ENCODE measurements at places on chromosomes 6 and 20. TPM values are rescaled to one million over a fixed set of nuclear protein-coding genes. Genes with fewer than 3 reads are reported as not detected.
A peak's percentile ranks its signal among the peaks of the same experiment; 100 is the strongest.

DNA sequence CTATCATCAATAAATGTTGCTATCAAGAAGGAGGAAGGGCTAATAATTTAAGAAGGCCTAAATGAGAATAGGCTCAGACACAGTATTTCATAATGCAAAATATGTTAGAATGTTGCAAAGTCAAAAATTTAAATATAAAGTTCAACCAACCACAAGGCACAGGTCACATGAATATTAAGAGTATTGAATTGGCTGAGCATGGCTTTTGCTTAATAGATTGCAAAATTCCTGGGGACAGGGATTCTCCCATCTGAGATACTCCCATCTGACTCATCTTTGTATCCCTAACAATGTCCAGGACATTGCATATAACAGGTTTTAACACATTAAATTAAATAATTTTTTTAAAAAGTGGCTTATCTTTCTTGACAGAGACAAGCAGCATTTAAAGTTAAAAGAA, 32.9 kb upstream of the UTRN start:
- H3K4me1 ChIP-seq: peaks cover 3% of the 10 kb centered on the region
- DNase-seq: no peak
- H3K4me3 ChIP-seq: no peak overlapping the region
- H3K36me3 ChIP-seq: no peaks in the 10 kb centered on the region
- H3K27me3 ChIP-seq: no peaks in the 10 kb centered on the region

GRCh38 chr20:38951611-38952010, 10.5 kb upstream of the DHX35 start:
- no peak overlapping the region for H3K4me3 ChIP-seq
- DNase-seq: no peak
- no peaks in the 10 kb centered on the region for H3K36me3 ChIP-seq

GRCh38 chr6:128238225-128238624, 282.2 kb downstream of the PTPRK start:
- no peak overlapping the region for H3K27ac ChIP-seq
- H3K36me3 ChIP-seq: no peaks in the 10 kb centered on the region
- no peaks in the 10 kb centered on the region for H3K4me1 ChIP-seq
- H3K27me3 ChIP-seq: no peaks in the 10 kb centered on the region
- no peak for DNase-seq

DNA sequence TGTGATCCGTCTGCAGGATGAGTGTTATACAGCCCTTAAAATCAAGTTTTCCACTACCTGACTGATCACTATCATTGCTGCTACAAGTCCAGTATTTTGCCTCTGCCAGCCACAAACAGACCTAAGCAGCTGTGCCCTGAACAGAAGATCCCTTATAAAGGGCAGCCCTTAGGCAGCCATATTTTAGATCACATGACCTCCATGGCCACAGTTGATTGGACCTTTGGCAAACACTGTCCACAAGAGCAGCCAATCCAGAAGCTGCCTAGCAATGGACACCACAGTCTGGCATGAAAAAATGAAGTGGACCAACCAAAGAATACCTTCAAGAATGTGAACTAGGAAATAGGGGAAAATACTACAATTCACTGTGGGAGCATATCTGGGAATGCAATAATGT, 50.8 kb downstream of the MC3R start:
- DNase-seq: no peak
- no peaks in the 10 kb centered on the region for H3K4me1 ChIP-seq
- no peak overlapping the region for H3K4me3 ChIP-seq
- H3K27me3 ChIP-seq: no peaks in the 10 kb centered on the region

DNA sequence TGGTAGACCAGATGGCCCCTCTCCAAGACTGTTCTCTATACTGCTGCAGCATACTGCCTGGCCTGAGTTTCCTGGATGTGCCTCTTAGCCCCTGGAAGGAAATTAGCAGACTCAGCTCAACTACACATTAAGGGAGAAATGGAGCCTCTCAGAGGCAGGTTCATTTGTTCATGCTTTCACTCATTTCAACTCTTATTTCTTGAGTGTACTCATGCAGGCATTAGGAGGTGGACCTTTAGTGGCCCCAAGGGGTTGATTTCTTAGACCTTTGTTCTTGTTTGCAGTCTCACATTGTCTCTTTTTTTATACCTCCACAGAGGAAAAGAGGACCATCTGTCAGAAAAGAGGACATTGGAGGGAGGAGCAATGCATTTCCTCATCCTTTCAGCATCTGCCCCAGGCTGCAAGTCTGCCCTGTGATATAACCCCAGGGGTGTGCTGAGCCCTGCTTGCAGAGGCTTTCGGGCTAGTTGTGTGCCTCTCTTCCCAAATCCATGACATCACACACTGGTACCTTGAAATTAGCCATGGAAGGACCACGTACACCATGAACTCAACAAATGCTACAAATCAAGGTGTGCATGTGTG, 456.2 kb downstream of the CD83 start:
- H3K36me3 ChIP-seq: no peaks in the 10 kb centered on the region
- no peak overlapping the region for H3K4me3 ChIP-seq
- DNase-seq: no peak
- H3K4me1 ChIP-seq: no peaks in the 10 kb centered on the region
- H3K27me3 ChIP-seq: no peaks in the 10 kb centered on the region

DNA sequence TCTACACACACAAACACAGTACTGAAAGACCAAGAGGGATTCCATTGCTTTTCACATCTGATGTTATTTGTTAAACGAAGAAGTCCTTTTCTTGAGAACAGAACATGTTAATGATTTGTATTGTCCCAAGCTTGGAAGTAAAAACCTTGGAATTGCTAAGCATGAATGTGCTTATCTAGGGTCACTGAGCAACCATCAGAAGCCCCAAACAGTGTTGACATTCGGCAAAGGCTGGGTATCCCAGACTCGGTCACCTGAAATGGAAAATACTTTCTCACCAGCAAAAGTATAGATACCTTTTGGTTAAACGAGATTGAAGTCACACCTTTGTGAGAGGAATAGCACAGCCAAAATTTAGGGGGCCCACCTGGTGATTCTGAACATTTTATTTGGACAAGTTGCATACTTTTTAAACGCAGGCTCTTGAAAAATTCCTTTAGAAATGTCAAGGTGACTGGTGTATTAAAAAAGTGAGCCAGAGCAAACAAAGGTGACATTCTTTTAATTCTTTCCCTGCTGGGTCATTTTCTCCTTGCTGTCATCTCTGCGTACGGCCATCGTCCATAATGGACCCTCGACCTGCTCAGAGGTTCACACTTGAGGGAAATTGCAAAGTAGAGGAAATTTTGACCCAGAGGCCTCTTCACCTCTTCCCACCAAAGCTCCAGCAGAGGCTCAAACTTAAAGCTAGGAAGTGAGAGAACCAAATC, 95.8 kb upstream of the FOXA2 start:
- DNase-seq: no peak
- no peaks in the 10 kb centered on the region for H3K4me1 ChIP-seq
- no peak overlapping the region for H3K27ac ChIP-seq
- H3K36me3 ChIP-seq: no peaks in the 10 kb centered on the region

- H3K36me3 ChIP-seq: peaks cover 10% of the 10 kb centered on the region
- DNase-seq: no peak
- no peak overlapping the region for H3K27ac ChIP-seq
- no peak overlapping the region for H3K4me3 ChIP-seq
- H3K27me3 ChIP-seq: no peaks in the 10 kb centered on the region
These were observed 4.0 kb downstream of the VARS1 start for GRCh38 chr6:31791324-31792089.

- no peak for DNase-seq
- H3K27ac ChIP-seq: no peak overlapping the region
- H3K36me3 ChIP-seq: no peaks in the 10 kb centered on the region
- no peaks in the 10 kb centered on the region for H3K4me1 ChIP-seq
- H3K27me3 ChIP-seq: no peaks in the 10 kb centered on the region
These were observed 421.1 kb downstream of the BCKDHB start for GRCh38 chr6:80527552-80528052.

DNA sequence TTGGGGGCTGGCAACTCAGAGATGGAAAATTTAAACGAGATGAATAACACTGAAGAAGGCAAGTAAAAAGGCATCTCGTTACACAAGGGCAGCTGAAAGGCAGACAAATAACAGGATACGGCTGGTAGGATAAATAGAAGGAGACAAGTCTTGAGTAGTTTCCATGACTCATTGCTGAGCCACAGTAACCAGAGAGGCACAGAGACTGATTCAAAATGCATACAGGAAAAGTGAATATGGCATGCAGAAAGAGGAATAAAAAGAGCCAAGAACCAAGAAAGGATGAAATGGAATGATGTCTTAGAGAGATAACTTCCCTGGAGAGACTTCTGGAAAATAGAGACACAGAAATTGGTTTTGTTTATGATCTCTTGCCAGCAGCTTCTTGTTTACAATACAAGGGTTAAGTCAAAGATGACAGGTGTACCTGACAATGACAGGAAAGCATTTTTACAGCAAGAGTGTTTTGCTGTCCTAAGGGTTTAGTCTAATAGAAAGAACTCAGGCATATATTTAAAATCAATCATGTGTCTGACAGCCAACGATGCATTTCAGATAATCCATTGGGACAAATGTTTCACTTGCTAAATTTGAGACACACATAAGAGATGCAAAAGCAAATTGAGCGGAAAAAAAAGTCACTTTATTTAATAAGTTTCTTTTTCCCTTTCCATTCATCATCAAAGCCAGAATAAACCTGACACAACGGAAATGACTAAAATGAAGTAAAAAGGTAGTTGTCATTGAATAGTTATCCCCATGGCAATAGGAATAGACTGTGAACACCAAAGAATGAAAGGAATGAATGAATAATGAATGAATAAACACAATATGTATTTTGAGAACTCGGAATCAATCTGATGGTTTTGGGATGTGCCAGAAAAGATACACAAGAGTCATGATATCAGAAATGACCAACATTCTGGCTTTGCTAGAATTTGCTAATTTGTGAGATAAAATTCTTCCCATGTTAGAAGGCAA, 68.0 kb upstream of the KCNQ5 start:
- H3K4me1 ChIP-seq: no peaks in the 10 kb centered on the region
- H3K27ac ChIP-seq: no peak overlapping the region
- H3K27me3 ChIP-seq: peaks cover 2% of the 10 kb centered on the region
- no peaks in the 10 kb centered on the region for H3K36me3 ChIP-seq

GRCh38 chr6:105364243-105364642, 38.6 kb downstream of the PREP start:
- H3K27me3 ChIP-seq: no peaks in the 10 kb centered on the region
- DNase-seq: peak; percentile 22
- H3K4me3 ChIP-seq: no peak overlapping the region
- H3K4me1 ChIP-seq: peaks cover 13% of the 10 kb centered on the region

DNA sequence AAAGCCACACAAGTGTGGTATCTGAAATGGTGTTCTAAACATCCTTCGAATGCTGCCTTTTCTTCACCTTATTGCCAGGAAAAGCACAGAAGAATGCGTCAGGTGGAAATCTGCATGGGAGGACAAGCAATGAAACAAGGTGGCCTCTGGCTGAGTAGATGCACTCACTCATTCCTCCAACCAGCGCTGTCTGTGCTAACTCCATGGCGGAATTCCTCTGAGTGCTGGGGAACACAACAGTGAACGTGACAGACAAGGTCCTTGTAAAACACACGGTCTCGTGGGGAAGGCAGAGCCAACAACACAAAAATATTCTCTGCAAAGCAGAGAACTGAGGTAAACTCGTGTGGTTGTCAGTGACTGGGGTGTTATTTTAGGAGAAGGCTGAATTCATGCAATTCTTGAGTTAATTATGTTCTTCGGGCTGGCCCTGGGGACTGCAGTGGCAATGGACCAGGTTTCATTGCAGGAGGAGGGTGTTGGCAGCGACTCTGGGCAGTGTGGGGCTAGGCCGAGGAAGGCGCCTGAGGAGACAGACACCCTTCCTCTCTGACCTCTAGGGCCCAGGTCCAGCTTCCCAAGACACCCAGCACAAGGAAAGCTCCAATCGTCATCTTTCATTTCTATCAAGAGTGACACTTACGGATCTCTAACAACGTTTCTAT, 339.7 kb downstream of the PRKN start:
- H3K36me3 ChIP-seq: no peaks in the 10 kb centered on the region
- H3K27ac ChIP-seq: no peak overlapping the region
- H3K27me3 ChIP-seq: no peaks in the 10 kb centered on the region
- no peak overlapping the region for H3K4me3 ChIP-seq
- no peaks in the 10 kb centered on the region for H3K4me1 ChIP-seq
- DNase-seq: no peak

GRCh38 chr6:151784441-151785214, 22.9 kb upstream of the ESR1 start:
- H3K27me3 ChIP-seq: no peaks in the 10 kb centered on the region
- H3K4me3 ChIP-seq: no peak overlapping the region
- no peak for DNase-seq
- H3K4me1 ChIP-seq: no peaks in the 10 kb centered on the region
- H3K27ac ChIP-seq: no peak overlapping the region
- no peaks in the 10 kb centered on the region for H3K36me3 ChIP-seq

- no peaks in the 10 kb centered on the region for H3K27me3 ChIP-seq
- DNase-seq: no peak
- H3K4me1 ChIP-seq: no peaks in the 10 kb centered on the region
- no peak overlapping the region for H3K4me3 ChIP-seq
- no peaks in the 10 kb centered on the region for H3K36me3 ChIP-seq
These were observed 628.0 kb upstream of the CDH4 start for GRCh38 chr20:60624066-60624465.

Gene LY6G5C
- 2.7 TPM for total RNA-seq

Gene CDH4
- total RNA-seq: not detected

Gene SGK2
- 1.2 TPM for total RNA-seq

Gene TM9SF4
- total RNA-seq: 35.8 TPM

Gene TUBB
- total RNA-seq: 168 TPM

Gene HDGFL1
- total RNA-seq: not detected

Gene SAMD10
- total RNA-seq: 22.3 TPM

Gene TP53TG5
- total RNA-seq: not detected

Gene MMUT
- total RNA-seq: 7.2 TPM

Gene ERVFRD-1
- total RNA-seq: not detected

Data from natural killer cell (primary cell).